ENCODE measurements at places on chromosomes 2 and 18.
A peak's percentile ranks its signal among the peaks of the same experiment; 100 is the strongest.

DNA sequence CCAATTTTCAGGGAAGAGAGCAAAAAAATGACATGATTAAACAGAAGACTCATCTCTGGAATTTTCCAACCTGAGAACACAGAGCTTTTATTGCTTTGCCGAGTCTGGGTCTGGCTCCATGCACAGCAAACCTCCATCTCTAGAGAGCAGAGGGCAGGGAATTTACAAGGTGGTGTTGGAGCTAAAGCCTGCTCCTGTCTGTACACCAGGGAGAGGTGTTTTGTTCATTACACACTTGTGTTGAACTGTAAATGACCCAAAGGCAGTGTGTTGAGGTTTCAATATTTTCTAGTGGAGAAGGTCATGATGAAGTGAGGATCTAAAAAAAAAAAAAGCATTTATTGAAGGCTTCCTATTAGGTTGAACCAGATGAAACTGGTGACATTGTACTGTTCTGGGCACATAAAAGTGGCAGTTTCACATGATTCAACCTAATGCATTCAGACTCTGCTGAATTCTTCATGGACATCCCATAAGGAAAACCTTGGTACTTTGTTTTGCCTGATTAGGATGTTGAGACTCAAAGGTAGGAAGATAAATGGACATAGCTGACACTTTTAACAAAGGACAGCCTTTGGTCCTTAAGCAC lies 238.3 kb downstream of the CLIP4 start:
- DNase-seq, result no peak

GRCh38 chr18:35933982-35934381 lies 38.5 kb upstream of the RMP24 start:
- no peak for DNase-seq

- no peak for DNase-seq
Measured at GRCh38 chr2:237480556-237480955, 6.5 kb upstream of the MLPH start.

DNA sequence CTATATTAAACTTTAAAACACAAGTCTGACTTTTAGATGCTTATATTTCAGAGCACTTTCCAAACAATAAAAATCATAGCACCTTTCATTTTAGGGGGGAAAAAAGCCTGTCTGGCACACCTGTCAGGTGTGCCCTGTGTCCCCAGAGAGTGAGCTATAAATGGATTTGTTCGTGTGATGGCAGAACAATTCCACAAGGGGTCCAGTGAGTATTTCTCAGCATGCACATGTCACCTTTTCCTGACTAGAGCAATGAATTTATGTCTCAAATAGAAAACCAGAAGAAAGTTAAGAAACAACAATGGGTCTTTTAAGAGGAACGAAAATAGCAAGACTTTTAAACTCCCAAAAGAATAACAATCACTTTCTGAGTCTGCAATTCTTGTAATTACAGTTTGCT lies 55.9 kb downstream of the ACVR1C start:
- no peak for DNase-seq

DNA sequence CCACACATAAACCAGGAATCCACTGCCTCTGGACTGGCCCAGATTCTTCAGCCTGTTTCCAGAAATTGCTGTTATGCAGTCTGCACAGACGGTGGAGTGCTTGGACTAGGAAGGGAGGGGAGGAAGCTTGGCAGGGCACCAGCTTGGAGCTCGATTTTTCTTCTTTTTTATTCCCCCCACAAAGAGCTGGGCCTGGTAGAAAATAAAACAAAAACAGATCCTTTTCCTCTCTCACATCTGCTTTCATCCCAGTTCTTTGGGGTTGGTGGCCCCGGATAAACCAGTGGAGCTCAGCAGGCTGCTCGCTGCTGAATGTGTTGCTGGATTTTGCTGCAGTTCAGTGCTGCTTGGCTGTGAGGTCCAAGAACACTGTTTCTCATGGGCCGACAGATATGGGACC lies 16.0 kb downstream of the LRRTM1 start:
- peak; percentile 83 for DNase-seq

DNA sequence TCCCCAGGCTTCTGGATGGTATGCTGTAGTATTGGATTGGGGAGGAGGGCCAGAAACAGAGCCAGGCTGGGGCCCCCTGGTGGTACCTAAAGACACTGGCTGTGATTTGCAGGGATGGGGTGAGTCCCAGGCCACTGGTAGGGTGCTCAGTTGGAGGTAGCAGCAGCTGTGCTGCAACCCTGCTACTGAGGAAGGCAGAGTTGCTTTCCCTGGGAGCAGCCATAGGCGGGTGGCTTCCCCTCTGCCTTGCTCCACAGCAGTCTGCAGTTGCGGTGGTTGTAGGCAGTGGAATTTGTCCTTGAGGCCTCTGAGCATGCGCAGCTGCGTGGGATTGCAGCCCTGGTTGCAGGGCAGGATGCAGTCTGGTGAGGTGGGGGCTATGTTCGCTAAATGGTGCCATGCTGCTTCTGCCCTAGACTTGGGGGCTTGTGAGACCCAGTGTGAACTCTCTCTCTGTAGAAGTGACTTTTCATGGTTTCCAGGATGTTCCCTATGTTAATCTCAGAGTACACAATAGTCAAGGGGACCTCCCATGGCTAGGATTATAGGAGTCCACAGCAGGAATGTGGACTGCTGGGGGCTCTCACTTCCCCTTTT lies 443.5 kb downstream of the XIRP2 start:
- DNase-seq, result no peak

DNA sequence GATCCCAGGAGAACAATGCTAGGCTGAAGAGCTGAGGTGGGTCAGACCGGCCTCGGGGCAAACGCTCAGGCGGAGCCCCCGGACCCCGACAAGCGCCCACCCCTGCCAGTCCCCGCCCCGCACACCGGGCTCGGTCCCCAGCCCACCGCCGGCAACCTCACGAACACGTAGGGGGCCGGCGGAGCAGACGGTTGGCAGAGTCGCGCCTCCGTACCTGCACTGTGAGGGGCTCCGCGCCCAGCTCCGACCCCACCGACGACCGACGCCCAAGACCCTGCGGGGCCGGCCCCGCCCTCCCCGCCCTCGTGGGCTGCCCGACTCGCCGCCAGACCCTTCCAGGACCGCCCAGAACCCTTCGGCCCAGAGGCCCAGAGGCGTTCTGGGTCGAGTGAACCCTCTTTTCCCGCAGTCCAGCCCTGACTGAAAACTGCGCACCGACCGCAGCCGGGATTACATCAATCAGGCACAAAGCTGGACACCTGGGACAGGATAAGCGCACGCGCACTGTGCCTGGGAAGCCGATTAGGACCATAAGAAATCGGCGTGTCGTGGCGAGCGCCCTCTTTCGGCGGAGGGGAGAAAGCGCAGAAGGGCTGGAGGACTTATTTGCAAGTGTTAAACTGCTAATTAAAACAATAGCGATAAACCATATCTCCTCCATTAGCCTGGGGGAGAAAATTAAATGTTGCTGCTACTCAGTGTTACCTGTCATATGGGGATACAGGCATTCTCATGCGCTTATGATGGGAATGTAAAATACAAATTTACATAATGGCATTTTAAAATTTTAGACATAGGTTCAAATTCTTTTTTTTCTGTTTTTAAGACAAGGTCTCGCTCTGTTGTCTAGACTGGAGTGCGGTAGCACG lies 11.7 kb upstream of the DCTN1 start:
- DNase-seq, result peak; percentile 89

GRCh38 chr2:234953116-234954031 lies 1.6 kb downstream of the SH3BP4 start:
- DNase-seq, result no peak

DNA sequence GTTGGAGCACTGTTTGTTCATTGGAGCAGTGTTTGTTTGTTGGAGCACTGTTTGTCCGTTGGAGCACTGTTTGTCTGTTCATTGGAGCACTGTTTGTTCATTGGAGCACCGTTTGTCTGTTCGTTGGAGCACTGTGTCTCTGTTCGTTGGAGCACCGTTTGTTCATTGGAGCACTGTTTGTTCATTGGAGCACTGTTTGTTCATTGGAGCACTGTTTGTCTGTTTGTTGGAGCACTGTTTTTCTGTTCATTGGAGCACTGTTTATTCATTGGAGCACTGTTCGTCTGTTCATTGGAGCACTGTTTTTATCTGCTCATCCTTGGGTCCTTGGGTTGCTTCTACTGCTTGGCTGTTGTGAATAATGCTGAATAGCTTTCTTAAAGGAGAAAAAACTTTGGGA lies 74.7 kb downstream of the ZNF407 start:
- DNase-seq, result no peak

- DNase-seq, result no peak
Measured at GRCh38 chr18:74652392-74652988, 54.8 kb downstream of the ZNF407 start.

DNA sequence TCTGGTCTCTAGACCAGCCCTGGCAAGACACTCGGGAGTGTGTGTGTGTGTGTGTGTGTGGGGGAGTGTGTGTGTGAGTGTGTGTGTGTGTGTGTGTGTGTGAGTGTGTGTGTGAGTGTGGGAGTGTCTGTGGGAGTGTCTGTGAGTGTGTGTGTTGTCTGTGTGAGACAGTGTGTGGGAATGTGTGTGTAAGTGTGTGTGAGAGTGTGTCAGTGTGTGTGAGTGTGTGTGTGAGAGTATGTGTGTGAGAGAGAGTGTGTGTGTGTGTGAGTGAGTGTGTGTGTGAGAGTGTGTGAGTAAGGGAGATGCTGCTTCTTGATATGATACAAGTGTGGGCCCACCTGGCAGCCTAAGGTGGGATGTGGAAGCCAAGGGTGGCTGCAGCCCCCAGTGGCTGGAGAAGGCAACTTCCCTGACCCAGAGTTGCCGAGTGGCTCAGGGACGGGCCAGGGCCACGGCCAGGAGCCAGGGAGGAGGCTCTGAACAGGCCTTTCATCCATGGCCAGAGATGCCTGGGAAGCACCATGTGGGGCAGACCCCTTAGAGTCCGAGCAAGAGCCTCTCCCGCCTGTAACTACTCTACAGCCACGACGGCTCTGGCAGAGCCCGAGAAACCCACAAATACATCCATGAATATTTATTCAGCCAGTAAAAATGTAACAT lies 159.3 kb upstream of the MYCN start:
- DNase-seq, result no peak

DNA sequence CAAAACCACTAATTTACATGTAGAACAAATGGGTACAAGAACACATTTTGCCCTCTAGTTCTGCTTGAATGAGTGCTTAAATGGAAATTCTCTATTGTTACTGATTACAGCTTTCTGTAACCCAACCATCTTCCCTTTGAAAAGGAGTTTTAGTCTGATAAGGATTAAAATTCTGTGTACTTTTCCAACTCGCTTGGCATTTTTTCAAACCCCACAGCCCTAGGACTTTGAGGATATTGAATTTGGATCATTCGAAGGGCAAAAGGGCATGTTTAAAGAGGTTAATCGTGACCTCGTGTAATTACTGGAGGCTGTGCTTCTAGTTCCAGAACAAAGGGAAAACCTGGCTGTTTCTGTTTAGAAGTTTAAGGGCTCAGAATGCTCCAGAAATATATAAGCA lies 432.3 kb downstream of the PID1 start:
- DNase-seq, result no peak

- DNase-seq, result no peak
Measured at GRCh38 chr18:78505851-78506461, 473.7 kb upstream of the SALL3 start.

- DNase-seq, result no peak
Measured at GRCh38 chr2:66814916-66815315, 380.0 kb downstream of the MEIS1 start.

DNA sequence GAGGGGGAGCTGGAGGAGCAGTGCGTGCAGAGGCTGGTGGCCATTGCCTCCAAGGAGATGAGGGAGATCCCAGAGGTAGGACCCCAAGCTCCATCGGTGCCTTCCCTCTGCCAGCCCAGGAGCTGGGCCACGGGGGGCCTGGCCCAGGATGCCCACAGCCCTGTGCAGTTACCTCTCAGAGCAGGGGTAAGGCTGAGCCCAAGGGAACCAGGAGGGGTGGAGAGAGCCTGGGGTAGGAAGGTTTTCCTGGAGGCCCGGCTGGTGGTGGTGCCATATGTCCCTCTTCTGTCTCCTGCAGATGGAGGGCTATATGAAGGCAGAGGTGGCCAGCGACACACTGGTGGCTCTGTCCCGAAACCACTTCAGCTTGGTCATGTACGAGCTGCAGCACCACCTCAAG lies 11.4 kb downstream of the MROH2A start:
- no peak for DNase-seq

DNA sequence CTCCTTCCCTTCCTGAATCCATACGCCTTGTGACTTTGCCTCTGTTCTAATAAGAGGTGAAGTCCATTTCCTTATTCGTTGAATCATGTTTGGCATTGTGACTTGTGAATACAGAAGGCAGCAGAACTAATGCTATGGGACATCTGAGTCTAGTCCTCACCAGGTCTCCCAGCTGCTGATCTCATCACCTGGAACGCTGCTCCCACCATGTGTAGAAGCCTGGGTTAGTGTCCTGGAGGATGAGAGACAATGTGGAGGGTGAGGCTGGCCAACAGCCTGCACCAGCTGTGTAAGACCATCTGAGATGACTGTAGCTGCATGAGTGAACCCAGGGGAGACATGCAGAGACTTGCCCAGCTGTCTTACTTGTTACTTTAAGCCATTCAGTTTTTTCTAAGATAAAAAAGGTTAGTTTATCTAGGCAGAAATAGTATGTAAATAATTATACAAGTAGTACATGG lies 3.5 kb upstream of the HAAO start:
- DNase-seq, result no peak

GRCh38 chr2:70565039-70565731 lies 11.6 kb upstream of the TGFA start:
- DNase-seq, result peak; percentile 67

GRCh38 chr2:88191722-88192042 lies 21.5 kb downstream of the THNSL2 start:
- no peak for DNase-seq

- DNase-seq, result no peak
Measured at GRCh38 chr2:218289639-218290315, 2.5 kb downstream of the TMBIM1 start.

DNA sequence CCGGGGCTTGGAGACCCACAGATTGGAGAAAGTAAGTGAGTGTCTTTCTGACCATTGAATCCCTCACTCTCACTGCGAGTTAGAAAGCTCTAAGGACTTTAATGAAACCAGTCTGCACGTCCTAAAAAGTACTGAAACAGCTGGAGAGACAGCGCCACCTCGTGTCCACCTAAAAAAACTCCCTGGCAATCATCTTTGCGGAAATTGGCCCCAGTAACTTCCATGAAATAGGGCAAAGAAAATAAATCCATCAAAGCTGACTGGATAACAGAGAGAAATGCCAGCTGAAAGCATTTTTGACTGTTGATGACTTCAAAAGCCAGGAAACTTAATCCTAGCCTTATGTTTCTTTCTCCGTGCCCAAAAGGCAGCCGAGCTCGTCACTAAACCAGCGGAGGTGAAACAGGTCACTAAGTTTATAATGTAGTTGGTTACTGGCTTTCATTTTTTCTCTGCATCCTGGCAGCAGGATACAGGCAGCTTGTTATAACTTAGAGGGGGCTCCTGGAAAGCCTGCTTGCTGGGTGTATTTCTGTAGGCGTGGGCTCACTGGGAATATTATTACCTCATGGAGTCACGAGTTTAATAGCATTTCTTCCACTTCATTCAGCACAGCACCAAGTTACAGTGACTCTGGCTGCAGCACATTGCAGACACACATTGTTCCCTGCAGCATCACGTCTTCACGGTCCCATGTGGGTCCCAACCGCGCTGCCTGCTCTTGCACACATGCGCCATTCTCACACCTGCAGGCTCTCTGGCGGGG lies 266.5 kb downstream of the HRH4 start:
- DNase-seq, result no peak
